ENCODE measurements at places on chromosomes 13 and 19.

GRCh38 chr19:1609103-1609396 lies 3.8 kb upstream of the UQCR11 start:
- DNase-seq, result peak; percentile 69

DNA sequence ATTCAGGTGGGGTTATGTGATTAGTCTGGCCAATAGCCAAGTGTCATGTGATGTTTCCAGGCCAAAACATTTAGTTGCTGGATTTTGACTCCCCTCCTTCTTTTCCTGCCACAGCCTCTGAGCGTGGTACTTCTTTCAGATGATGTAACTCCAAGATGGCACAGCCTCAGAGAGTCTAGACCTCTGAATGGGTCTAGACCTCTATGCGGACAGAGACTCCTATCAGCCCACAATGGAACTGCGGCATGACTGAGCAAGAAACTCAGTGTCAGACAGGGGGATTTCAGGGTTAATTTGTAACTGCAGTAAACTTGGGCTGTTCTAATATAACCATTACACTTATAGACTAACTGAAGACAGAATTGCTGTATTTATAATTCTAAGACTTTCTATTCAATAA lies 42.6 kb upstream of the ZDHHC20 start:
- no peak for DNase-seq

GRCh38 chr13:48843630-48844380 lies 131.9 kb upstream of the FNDC3A start:
- no peak for DNase-seq

DNA sequence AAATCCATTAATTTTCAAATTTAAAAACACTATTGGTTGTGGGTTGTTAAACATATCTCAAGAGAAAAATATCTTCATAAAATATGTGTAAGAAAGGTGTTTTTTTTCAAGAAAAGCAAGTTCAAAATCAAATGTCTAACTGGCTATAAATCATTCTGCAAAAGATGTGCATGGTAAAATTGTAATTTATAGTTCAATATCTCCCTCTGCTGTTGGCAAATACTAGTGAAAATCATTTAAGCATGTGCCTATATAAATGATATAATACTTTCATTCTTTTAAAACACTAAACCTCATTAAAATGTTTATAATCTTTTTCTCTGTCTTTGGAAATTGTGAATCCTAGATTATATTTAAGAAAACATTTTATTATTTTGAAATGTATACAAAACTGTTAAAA lies 17.2 kb upstream of the SLITRK6 start:
- no peak for DNase-seq

DNA sequence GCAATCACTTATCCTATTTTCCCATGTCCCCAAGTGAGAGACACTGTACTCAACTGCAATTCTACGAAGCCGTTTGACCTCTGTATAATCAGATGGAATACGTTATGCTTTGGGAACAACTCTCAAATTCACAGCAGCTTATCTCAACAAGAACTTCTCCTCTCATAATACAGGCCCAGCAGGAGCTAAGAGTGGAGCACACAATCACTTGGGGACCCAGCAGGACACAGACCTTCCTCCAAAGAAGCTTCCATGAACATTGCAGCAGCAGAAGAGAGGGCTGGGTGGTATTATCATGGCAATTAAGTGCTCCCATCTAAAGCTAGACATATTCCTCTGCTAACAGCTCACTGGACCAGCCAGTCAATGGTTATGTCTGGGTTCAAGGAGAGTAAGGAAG lies 428.3 kb upstream of the MIR17HG start:
- DNase-seq, result no peak

- DNase-seq, result no peak
Measured at GRCh38 chr13:93771782-93772181, 545.2 kb downstream of the GPC6 start.

- DNase-seq, result no peak
Measured at GRCh38 chr19:7778081-7778480, 15.0 kb downstream of the CLEC4M start.

DNA sequence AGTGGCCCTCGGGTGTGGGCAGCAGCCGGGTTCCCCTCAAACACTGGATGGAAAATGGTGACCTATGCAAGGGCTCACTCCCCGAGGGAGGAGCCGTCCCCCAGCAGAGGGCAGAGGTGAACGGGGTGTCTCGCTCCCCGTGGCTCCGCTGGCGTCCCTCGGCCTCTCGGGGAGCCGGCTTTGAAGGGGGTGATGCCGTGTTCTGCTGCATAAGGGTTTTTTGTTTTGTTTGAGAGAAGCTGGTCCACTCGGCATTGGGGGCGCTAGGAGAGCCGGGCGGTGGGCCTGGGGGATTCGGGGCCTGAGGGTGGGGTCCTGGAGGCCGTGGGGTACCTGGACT lies 4.0 kb downstream of the EFNA2 start:
- no peak for DNase-seq

GRCh38 chr13:37598597-37598996 lies at the start of gene POSTN:
POSTN (minus strand) TSS chr13:37598768; CDS start chr13:37598726, 42 bp downstream.
- no peak for DNase-seq

- DNase-seq, result no peak
Measured at GRCh38 chr13:33259296-33259695, 26.3 kb downstream of the STARD13 start.

DNA sequence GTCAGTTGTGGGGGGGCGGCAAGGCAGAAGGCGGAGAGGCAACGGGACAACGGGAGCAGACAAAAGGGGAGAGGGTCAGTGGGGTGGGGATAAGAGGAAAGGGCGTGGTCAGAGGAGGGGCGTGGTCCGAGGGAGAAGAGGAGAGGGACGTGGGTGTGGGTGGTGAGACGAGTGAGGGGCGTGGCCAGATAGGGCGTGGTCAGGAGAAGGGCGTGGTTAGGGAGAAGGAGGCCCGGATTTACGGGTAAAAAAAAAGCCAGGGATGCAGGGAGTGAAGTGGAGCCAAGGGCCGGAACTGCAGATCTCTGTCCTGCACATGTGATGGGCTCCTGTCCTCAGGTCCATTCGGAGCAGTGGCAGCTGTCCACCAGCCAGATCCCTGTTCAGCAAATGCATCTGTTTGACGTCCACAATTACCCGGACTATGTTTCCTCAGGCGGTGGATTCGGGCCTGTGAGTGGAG lies 21.5 kb downstream of the CPT1C start:
- DNase-seq, result no peak

GRCh38 chr19:31064491-31064890 lies 284.7 kb downstream of the TSHZ3 start:
- DNase-seq, result no peak

- DNase-seq, result no peak
Measured at GRCh38 chr13:73901324-73902068, 232.7 kb downstream of the KLF12 start.

DNA sequence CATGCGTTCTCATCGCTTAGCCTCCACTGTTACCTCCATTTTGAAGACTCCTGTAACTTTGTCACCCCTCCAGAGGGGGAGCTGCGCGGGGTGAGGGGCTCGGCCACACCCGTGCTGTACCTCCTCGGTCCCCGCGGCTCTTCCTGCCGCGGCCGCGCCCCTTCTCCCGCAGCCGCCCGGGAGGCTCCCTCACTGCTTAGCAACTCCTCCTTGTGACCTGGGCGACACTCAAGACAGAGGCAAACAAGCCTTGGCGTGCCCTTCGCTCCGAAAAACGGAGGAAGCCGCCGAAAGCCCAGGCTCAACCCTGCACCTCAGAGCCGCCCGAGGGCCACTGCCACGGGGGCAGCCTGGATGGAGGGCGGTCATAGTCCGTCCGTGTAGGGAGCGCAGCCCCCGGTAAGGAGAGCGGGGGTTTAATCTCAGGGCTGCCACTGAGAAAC lies 494.3 kb downstream of the FOXO1 start:
- DNase-seq, result no peak

DNA sequence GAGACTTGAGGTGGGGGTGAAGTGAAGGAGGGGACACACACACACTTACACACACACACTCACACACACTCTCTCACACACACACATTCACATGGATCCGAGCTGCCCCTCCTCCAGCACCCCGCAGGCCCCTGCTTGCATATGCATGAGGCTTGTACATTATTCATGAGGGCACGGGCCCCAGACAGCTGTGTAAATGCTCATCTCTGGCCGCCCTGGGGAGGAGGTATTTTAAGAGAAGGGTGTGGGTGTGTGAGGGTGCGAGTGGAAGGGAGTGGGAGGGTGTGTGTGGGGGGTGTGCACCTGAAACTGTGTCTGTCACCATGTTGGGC lies 2.4 kb downstream of the NCAN start:
- DNase-seq, result no peak

GRCh38 chr19:47228937-47229675 lies 1.9 kb downstream of the BBC3 start:
- DNase-seq, result peak; percentile 75

DNA sequence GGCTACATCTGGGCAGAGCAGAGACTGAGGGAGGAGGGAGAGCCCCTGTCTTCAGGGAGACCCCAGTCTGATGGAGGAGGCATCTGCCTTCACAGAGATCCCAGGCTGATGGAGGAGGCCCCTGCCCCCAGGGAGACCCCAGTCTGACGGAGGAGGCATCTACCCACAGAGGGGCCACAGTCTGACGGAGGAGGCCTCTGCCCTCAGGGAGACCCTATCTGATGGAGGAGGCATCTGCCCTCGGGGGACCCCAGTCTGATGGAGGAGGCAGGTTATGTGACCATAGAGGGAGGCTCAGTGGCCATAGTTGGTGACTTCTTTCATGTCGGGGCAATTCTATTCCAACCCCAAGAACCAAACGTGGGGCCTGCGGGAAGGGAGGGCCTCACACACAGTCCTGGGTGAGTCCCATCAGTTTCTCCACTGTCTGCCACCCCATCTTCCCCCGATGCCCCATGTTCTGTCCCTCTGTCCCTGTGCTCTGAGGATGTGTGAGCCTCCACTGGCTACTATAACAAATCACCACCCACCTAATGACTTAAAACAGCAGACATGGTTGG lies 14.3 kb downstream of the MISP start:
- DNase-seq, result no peak

DNA sequence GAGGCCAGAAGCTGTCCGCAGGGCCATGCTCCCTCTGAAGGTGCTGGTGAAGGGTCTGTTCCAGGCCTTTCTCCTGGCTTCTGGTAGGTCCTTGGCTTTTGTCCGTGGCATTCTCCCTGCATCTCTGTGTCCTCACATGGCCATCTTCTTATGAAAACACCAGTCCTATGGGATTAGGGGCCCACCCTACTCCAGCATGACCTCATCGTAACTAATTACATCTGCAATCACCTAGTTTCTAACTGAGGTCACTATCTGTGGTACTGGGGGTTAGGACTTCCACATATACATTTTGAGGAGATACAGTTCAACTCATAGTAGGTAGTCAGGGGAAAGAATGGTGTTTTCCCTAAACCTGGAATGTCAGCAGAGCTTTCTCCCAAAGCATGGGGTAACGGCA lies 3.1 kb downstream of the C13orf42 start:
- no peak for DNase-seq

DNA sequence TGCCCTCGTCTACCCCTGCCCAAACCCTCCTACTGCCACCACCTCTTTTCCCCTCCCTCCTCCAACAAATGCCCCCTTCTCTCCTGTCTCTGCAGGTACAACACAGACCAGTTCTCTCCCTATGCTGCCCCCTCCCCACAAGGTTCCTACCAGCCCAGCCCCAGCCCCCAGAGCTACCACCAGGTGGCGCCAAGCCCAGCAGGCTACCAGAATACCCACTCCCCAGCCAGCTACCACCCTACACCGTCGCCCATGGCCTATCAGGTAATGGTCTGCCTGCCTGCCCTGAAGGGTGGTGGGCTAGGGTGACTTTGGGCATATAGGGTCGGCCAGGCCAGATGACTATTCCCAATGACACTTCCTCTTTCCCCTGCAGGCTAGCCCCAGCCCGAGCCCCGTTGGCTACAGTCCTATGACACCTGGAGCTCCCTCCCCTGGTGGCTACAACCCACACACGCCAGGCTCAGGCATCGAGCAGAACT lies 6.5 kb upstream of the TIMM50 start:
- peak; percentile 91 for DNase-seq

- no peak for DNase-seq
Measured at GRCh38 chr19:47719047-47719859, 6.0 kb downstream of the EHD2 start.

GRCh38 chr19:44356383-44357111 lies at the start of gene ZNF112:
ZNF112 (minus strand) TSS chr19:44356680; CDS start chr19:44340539, 16,141 bp downstream.
- DNase-seq, result no peak

DNA sequence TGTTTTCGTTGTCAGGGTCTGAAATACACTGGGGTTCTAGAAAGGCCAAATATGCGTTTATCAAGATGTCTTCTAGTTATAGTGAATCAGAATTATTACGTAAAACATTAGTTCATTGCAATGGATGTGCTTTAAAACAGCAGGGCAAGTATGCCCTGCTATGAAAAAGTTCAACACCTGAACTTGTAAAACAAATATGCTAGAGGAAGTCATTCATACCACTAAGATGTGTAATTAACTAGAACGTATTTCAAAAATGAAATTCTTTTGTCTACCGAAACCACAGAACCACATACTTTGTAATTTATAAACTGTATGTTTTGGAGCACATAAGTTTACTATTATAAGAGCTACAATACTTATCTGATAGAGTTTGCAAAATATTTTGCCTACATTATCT lies 266.2 kb downstream of the KCTD12 start:
- no peak for DNase-seq

DNA sequence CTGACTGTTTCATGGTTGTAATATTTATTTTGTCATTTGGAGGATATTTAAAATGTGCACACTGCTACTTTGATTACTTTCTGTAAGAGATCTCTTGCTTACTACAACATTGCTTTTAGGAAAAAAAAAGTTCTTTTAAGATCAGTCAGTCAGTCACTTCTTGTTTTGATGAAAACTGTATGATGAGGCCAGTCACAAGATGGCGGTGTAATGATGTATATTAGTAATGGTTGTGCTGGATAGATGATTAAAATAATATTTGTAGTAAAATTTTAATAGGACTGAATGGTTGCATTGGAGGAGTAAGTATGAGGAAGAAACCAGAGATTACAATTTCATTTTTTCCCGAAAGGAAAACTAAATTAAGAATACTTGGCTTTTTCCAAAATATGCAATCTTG lies 2411.1 kb downstream of the PCDH9 start:
- DNase-seq, result no peak

GRCh38 chr13:99314640-99315176 lies 7.5 kb upstream of the GPR183 start:
- peak; percentile 84 for DNase-seq

DNA sequence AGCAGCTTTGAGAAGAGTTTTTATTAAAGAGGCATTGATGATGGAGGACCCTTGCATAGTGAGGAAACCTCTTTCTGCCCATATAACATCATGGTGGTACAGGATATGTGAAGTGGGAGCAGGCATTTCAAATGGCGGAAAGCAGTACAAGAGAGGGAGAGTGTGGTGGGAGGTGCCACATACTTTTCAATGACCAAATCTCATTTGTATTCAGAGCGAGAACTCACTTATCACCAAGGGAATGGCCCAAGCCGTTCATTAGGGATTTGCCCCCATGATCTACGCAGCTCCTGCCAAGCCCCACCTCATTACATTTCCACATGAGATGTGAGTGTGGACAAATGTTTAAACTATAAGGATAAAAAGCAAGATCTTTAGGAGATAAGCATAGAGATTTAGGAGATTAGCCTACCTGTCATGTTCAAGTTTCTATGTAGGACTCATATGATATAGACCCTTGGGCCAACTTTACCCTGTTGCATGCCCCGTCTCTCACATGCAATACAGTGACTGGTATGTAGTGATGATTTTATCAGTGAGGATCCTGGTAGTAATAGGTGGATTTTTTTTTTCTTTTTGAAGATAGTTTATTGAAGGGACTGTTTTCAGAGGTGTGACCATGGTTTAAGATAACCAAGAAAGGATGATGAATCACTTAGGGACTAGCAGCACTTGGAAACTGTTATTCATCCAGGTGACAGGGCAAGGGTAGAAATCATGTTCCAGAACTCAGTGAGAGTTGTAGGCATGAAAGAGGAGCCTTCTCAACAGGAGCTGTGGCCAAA lies 38.3 kb downstream of the DNAJC15 start:
- no peak for DNase-seq

Measured in activated effector memory CD4-positive, alpha-beta T cell treated with anti-CD3 and anti-CD28 coated beads, Interleukin-2, amount 50 U/mL, for 16 hours (primary cell).